ENCODE measurements at places on chromosomes 7 and 10.
A peak's percentile ranks its signal among the peaks of the same experiment; 100 is the strongest.

GRCh38 chr10:132428486-132428995 lies 31.5 kb downstream of the PWWP2B start:
- DNase-seq, result no peak

GRCh38 chr7:117811696-117812095 lies 61.5 kb downstream of the CTTNBP2 start:
- DNase-seq, result no peak

GRCh38 chr7:130960208-130960988 lies 226.4 kb upstream of the KLF14 start:
- peak; percentile 36 for DNase-seq

DNA sequence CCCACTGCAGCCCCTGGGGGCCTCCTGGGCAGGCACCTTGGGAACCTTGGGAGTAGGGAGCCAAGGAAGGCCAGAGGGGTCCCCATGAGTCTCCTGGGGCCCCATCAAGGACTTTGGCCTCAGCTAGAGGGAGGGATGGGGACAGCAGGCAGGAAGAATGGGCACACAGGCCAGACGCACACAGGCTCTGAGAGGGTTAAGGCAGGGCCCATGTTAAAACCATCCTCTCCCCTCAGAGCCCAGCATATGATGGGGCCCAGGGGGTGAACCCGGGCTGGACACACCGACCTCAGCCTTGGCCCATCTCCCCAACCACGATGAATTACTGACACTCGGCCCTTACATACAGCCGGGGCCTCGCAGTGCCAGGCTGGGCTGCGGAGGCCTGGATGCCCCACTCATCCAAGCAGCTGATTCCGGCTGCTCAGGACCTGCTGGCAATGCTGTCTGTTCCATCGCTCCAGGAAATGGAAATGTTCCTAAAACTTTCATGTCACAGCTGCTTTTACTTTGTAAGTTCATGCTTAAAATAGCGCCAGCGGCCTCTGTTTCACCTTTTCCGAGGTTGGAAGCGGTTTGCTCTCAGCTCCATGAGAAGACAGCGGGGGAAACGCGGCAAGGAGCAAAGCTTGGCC lies 17.3 kb upstream of the INPP5A start:
- DNase-seq, result no peak

DNA sequence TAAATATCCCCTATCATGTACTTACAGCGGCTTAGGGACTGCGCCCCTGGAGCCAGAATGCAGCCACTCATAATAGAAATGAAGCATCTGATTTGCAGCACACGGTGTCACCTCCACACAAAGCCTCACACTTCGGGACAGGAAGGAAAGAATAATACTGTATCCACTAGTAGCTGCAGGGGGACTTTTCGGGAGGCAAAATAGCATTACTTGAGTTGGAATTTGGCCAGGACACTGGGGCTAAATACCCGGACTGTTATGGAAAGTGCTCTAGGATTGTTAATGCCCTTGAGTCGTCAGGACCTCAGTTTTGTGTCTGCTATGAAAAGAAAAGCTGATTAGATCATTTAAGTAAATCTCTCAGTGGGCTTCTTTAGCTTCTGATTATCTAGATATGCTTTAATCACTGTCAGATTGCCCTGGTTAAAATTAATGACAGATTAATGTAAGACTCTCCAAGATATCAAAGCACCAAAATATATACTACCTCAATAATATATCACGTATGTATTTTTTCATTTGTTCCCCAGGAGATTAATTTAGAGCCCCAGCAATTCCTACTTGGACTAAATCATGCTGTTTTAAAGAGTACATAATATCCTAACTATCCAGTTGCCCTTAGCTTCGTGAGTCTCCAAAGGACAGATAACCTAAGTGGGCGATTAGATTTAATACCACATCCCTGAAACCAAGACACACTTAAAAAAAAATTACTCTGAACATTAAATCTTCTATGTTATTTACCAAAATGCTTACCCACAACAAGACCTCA lies 173.0 kb upstream of the NEBL start:
- DNase-seq, result no peak

GRCh38 chr7:137304624-137305235 lies 38.8 kb downstream of the PTN start:
- no peak for DNase-seq

DNA sequence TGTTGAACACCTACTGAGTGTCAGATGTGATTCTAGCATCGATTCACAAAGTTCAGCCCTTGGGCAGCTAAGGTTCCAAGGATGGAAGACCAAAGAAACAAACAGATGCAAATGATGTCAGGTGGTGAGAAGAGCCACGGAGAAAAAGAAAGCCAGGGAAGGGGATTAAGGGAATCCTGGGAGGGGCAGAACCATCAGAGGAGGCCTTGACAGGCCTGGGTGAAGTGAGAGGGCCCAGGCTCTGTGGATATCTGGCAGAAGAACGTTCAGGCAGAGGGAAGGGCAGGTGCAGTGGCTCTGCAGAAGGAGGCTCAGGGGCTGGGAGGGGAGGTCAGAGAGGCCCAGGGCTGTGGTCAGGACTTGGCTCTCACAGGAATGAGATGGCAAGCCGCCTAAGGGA lies 90.4 kb downstream of the C10orf105 start:
- DNase-seq, result no peak

GRCh38 chr10:86105181-86105580 lies 261.4 kb downstream of the GRID1 start:
- no peak for DNase-seq

- no peak for DNase-seq
These were observed 93.5 kb upstream of the LRRC4 start for GRCh38 chr7:128124786-128125185.

DNA sequence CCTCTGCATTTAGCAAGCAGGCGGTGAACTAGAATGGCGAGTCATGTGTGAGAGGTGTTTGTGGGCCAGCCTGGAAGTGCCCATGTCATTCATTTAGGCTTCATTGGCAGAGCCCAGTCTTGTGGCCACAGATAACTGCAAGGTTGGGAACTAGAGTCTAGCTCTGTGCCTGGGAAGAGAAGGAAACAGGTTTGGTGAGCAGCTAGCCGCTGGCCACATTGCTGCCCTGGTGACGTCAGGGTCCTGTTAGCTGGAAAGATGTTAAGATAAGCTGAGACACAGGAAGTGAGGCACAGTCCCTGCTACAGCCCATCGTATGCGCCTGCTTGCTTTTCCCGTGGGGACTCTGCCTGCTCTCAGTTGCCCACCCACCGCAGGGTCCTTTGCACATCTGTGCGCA lies 185.5 kb downstream of the CAMK1D start:
- DNase-seq, result no peak

- DNase-seq, result no peak
These were observed 152.4 kb upstream of the ADCY1 start for GRCh38 chr7:45421806-45422205.

DNA sequence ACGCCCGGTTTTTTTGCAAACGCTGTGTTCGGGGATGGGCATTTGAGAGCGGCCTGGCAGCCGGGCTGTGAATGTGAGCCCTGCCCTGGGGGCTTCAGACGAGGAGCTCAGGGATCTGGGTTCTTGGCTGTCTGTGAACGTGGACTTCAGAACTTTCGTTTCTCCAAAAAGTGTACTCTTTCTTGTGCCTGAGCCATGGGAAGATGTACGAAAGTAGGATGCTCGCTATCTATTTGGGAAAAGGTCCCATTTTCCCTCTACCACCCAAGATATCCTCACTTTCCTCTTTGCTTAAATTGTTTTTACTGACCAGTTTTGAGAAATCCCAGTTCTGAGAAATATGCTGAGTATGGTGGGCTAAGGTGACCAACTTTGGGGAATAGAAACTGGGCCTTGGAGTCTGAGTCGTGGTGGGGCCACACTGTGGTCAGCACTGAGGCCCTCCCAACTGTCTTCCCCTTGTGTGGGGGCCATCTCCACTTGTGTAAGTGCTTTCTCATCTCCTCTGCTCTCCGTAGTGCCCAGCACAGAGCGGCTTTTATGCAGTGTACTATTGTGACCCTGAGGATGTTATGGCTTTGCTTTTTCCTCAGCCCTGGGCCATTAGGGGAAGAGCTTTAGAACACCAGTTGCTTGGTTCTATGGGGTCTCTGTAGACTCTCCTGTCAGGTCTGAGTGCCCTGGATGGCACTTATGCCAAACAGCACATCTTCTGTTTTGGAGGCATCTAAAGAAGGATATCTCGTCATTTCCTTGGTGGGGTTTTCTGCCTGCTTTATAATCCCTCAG lies 918 bp downstream of the DBNL start:
- no peak for DNase-seq

DNA sequence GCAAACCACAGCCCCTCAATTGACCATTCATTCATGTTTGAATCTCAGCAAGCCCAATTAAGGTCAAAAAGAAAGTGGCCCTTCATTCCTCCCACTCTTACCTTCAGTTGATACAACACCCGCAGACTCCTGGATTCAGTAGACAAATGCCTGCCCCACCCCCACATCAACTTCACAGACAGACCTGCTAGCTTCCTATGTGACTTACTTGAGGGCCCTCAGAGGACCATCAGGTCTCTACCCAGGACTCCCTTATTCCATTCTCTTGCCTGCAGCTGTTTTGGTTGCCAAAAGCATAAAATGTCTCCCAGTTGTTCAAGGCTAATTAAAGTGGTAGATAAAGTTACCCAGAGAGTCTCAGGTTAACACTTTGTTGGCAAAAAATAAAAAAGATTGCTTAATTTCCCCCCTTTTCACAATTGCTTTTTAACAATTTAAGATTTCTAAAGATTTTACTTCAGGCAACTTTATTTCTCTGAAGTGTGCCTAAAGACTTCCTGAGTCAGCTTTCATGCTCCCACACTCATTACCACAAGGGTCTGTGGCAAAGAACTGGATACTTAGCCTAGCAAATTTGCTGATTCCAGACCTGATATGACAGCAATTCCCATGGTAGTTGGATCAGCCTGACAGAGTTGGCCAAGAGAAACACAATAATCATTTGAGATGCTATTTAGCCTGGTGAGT lies 3.3 kb upstream of the MTERF1 start:
- DNase-seq, result no peak

DNA sequence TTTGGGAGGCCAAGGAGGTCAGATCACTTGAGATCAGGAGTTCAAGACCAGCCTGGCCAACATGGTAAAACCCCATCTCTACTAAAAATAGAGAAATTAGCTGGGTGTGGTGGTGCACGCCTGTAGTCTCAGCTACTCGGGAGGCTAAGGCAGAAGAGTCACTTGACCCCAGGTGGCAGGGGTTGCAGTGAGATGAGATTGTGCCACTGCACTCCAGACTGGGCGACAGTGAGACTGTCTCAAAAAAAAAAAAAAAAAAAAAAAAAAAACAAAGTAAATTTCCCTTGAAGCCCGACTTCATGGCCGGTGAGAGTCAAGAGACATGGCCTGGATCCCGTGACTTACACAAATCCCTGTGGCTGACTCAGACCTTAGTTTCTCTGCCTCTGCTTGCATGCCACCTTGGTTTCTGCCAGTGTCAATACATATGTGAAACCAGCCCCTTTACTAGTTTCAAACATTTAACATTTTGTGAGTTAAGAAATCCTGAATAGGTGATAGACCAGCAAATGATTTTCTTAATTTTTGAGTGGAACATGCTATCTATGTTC lies 62.8 kb downstream of the ZEB1 start:
- DNase-seq, result no peak

GRCh38 chr10:35017608-35018007 lies 72.5 kb downstream of the CUL2 start:
- no peak for DNase-seq

GRCh38 chr10:115093286-115093775 lies at the start of gene ATRNL1:
TSS of gene ATRNL1 (plus strand) at chr10:115093365. CDS start at chr10:115093751, 386 bp downstream.
- DNase-seq, result peak; percentile 73

DNA sequence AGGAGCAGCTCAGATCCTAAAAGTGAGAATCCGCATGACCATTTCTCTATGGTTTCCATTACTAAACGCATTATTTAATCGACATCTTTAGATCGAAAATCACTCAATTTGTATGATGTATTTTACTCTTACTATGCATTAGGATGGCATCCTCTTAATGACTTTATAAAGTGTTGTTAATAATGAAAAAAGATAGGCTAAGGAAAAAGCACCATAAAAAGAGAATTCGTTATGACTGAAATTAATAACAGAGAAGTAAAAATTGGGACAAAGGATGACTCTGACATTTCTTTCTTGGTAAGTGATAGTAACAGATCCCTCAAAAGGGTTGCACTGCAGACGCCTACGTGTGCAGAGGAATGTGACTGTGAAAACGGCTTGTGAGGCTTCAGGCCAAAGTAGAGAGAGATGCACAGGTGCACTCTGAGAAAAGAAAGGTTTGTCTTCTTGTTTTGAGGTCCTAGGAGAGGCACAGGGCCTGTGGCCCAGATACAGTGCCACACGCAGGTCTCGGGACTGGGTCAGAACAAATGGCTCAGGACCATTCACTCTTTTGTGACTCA lies 23.0 kb upstream of the RBM33 start:
- no peak for DNase-seq

- no peak for DNase-seq
These were observed 75.2 kb upstream of the TNS3 start for GRCh38 chr7:47657126-47657525.

DNA sequence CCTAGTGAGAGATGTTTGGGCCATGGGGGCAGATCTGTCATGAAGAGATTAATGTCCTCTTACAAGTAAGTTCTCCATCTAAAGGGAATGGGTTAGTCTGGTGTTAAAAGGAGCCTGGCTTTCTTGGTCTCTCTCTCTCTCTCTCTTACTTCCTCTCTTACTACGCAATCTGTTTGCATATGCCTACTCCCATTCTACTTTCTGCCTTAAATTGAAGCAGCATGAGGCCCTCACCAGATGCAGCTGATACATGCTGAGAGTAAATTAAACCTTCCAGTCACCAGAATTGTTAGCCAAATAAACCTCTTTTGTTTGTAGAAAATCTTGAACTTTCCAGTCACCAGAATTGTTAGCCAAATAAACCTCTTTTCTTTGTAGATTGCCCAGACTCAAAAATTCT lies 884.1 kb downstream of the NRG3 start:
- DNase-seq, result no peak

- DNase-seq, result no peak
These were observed 13.3 kb upstream of the CYP3A5 start for GRCh38 chr7:99693100-99693426.

- no peak for DNase-seq
These were observed 1.8 kb downstream of the CYP2E1 start for GRCh38 chr10:133528845-133529575.

DNA sequence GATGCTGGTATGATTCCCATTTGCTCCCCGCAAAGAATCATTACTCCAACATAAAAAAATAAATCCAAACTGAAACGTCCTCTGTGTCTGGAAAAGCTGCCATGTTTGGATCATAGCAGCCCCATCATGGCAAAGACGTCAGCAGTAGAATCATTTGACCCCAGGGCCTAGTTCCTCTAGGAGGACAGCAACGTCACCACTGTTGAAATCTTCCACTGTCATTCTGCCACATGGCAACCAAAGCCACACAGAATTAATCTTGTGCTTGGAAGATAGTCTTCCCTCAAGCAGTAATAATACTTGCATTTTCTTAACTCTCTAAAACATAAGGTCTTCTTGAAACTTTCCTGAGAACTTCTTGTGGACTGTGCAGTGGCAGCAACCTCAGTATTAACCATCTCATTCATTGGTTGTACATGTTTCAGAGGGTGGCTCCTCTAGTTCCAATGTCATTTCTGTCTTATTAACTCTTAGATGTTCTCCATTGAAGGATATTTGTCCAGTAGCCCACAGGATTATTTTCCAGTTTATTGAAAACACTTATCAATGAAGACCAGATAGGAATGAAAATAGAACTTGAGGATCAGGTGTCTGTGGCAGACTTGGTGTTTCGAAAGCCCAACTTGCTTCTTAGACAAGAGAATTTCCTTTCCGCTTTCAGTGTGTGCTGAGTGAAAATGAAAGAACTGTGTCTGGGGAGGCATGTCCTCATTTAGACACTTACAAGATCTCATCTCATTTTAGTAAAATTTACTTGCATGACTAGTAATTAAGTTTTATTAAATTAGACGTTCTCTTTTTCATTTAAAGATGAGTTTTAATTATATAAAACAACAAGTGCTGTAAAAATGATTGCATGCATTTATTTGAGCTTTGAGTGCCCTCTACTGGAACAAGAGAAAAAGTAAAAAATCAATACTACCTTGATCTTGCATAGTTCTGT lies 28.9 kb upstream of the INHBA start:
- DNase-seq, result peak; percentile 48
